ENCODE measurements at places on chromosomes 7 and 10.
A peak's percentile ranks its signal among the peaks of the same experiment; 100 is the strongest.

DNA sequence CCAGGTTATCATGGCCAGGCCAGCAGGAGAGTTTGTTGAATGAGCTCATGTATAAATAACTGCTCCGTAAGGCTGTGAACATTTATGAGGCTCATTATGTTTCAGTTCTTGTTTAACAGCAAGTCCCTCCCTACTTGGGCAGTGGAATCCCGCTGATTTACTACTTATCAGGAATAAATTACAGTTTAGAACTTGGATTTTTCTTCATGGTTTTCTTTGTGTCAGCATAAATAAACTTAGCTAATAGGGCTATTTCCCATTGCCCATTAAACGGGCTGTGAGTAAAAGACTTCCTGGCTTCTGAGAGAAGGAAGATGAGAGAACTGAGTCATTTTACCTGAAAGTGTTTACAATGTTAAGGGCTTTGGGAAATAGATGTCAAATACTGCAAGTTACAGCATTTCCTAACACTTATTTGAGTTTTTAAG is 701.6 kb upstream of the ANKRD30A start:
- no peak for DNase-seq

DNA sequence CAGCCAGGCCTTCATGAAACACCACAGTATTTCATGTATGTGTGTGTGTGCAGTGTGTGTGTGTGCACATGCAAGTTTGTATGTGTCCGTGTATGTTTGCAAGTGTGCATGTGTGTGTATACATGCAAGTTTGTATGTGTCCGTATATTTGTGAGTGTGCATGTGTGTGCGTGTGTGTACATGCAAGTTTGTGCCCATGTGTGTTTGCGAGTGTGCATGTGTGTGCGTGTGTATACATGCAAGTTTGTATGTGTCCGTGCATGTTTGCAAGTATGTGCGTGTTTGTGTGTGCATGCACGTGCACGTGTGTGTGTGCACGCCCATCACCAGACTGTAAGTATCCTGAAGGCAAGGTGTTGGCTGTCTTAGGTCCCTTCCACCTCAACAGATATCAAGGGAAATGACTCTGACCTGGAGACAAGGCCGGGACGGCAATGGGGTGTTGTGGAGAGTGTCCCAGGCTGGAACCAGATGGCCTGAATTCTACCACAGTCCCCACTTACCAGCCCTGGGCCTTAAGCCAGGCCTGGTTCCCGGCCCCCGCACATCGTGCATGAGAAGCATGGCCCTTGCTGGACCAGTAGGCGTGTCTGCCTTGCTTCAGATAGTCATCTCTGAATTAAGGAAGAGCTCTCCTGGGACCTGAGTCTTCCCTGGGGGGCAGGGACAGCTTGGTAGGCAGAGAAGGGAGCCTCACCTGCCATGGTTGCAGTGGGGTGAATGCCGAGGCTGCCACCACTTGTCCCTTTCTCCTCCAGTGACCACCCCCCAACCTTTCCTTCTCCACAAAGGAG is 140.0 kb downstream of the GRK5 start:
- no peak for DNase-seq

GRCh38 chr10:78812571-78813318 is 256.0 kb upstream of the ZMIZ1 start:
- no peak for DNase-seq

DNA sequence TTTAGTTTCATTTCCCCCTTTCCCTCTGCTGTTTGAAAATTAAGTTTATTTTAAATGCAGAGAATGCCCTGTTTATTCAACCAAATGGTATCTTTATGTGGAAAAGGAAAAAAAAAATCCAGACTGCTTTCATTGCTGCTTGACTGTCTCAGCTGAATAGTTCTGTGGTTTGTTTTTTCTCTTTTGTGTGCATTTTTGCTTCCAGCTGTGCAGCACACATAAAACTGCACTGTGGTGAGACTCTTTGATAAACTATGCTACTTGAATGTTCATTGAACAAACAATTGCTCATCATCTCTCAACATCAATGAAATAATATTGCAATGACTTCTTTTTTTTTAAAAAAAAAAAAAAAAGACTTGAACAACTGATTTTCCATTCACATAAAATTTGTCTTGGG is 78.6 kb upstream of the GLI3 start:
- no peak for DNase-seq

GRCh38 chr7:75734586-75735458 is 3.9 kb downstream of the HIP1 start:
- no peak for DNase-seq

DNA sequence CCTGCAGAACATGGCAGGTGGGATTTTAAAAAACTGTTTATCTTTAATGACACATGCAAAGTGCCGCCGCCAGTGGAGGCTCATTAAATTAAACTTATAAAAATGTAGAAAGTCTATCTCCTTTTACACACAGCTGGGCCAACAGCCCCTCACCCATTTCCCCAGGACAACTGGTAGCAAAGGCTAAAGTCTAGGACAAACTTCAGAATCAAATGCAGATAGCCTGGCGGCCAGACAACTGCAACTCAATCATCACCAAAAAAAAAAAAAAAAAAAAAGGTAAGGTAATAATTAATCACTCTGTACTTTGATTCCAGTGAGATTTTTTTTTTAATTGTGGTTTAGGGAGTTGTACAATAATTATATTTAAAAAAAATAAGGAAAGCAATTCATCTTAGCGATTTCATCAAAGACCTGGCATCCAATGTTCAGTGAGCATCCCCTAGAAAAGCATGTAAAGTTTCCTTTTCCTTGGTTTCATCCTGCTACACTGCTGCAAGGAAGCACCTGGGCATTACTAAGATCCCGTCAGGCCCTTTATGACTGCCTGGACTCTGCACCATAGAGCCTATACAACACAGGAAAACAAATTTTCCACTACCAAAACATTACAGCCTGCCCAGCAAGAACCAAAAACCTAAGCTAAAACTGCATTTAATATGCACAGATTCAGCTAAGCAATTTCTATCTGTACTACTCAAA is 98.5 kb downstream of the GRB10 start:
- no peak for DNase-seq

DNA sequence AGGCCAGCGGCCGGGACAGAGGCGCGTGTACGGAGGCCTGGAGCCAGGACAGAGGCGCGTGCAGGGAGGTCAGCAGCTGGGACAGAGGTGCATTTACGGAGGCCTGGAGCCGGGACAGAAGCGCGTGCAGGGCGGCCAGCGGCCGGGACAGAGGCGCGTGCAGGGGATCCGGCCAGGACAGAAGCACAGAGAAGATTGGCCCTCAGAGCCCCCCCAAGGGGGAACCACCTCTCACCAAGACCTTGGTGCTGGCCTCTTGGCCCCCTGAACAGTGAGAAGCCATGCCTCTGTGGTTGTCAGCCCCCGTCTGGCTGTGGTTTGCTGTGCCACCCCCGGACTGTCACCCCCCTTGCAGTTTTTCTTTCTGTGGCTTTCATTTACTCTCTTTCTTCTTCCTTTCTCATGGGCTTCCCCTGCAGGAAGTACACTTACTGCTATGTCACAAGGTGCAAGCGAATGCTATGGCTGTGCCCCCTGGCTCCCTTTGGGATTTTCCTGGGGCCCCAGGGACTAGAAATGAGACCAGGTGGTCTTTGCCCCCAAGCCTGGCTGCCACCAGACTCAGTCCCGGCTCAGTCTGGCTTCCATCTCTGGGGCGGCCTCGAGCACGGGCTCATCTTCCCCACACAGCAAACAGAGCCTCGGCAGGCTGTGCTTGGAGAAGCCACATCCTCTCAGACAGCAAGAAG is 41.1 kb downstream of the INSIG1 start:
- no peak for DNase-seq

GRCh38 chr7:155589001-155589980 is 42.9 kb upstream of the CNPY1 start:
- DNase-seq: no peak

DNA sequence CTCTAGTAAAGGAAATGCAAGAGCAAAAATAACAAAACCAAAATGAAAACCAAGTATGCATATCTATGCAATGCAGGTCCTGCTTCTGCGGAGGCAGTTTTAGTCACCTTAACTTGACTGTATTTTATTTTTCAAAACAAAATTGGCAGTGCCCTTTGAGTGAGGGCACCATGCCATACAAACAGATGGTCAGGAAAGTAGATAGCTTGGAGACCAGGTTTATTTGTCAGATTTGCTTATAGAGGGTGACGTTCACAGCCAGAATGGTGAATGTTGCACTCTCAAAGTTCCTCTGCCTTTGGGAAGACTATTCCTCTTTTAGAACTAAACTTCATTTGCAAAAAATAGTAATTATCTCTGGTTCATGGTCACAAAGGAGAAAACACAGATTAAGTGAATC is 801.9 kb downstream of the ANKRD7 start:
- no peak for DNase-seq

- DNase-seq: peak; percentile 7
Measured at GRCh38 chr10:115063701-115064658, 29.2 kb upstream of the ATRNL1 start.

GRCh38 chr10:91410638-91411371 is 661 bp downstream of the HECTD2 start:
- DNase-seq: no peak

GRCh38 chr10:33945051-33945450 is 610.6 kb upstream of the NRP1 start:
- no peak for DNase-seq

DNA sequence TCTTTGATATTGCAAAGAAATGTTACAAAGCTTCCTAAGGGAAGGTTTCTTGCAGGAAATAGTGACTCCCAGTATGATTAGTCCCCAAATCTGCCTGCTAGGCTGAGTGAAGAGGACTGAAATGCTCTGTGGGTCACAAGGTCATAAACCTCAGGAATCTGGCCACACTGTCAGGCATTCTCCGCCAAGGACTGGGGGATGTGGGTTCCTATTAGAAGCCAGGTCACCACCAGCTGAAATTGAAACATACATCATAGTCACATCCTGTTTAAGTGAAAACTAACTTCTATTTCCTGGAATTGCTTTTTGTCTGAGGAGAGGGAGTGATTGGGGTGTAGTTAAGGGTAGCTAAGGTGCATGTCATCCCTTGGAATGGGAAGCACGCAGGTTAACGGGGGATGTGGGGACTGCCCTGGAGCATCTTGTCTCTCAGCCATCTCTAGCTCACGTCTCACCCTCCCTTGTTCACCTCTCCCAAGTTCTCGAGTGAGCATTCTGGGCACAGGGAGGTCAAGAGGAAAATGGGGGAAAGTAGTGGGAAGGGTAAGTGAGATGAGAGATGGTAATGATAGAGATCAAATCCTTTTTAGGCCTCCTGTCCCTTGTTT is 12.0 kb upstream of the GSAP start:
- peak; percentile 77 for DNase-seq

GRCh38 chr10:71774916-71775702 is 1.8 kb upstream of the VSIR start:
- DNase-seq: peak; percentile 95

DNA sequence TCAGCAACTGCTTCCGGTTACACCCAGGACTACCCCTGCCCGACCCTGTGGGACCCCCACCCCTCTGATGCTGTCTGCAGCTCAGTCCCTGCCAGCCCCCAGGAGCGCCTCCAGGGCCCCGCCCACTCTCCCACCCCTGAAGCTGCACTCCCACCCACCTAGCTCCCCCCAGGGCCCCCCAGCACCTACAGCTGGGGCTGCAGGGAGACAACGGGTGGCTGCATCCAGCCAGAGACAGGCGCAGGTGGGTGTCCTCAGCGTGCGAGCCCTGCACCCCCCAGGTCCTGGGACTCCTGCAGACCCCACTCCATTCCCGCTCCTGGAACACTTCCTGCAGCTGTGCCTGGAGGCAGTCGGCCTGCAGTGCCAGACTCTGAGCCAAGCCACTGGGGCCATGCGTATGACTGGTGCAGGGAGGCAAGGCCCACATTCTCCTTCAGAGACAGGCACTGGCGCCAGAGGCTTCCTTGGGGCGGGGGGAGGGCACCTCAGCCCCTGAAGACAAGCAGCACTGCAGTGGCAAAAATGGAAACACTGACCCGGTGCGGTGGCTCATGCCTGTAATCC is 6.1 kb downstream of the CYP2W1 start:
- DNase-seq: no peak

- DNase-seq: no peak
Measured at GRCh38 chr7:112556633-112557032, 75.8 kb downstream of the LSMEM1 start.

DNA sequence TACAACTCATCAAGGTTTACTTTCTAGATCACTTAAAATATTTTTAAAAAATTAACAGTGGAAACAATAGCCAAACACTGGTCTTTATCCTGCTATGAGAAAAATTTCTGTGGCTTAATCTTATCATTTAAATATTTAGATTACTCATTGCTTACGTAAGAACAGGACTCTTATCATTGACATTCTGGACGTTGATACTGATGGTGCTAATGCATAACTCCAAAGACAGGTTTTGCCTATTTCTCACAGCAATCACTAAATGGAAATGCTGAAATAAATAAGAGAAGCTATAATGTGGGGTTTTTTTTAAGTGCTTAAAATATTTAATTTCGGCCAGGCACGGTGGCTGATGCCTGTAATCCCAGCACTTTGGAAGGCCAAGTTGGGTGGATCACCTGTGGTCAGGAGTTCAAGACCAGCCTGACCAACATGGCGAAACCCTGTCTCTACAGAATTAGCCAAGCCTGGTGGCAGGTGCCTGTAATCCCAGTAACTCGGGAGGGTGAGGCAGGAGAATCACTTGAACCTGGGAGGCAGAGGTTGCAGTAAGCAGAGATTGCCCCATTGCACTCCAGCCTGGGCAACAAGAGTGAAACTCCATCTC is 195.0 kb downstream of the HGF start:
- no peak for DNase-seq

DNA sequence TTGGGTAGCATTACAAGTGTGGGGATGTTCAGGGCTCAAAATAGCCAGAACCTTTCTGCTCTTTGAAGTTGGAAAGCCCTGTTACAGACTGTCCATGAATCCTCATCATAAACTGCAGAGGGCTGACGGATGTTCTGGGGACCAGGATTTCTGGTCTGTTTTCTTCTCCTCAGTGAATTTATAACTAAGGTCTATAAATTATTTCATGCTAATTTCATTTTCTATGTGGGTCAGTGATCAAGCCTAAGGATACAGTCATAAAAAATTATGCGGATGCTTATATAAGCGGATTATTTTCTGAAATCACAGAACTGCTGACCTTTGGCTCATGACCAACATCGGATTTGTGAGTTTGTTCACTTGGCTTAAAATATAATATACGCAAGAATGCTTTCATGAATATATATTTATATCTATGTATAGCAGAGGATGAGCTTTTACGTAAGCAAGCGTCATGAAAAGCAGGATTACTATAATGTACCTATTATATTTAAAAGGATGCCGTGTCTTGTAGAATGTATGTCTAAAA is 263.7 kb downstream of the GLI3 start:
- DNase-seq: no peak

- no peak for DNase-seq
Measured at GRCh38 chr7:1754345-1754908, 84.3 kb downstream of the ELFN1 start.

- DNase-seq: no peak
Measured at GRCh38 chr10:75593692-75594556, 162.5 kb downstream of the LRMDA start.

DNA sequence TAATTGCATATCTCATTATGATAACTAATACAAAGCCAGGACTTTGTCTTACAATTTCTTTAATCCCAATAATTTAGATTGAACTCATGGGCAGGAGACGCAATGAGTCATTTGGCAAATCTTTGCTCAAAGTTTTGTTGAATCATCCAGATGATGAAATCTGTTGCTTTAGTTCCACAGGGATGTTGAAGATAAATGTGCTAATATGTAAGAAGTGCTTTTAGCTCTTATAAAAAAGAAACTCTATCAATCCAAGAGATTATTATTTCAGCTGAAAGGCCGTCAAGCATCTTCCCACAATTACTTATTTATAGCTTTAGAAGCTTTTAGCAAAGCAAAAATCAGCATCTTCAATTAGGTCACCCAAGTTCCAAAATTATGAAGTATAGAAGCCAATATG is 36.8 kb upstream of the ANK3 start:
- peak; percentile 65 for DNase-seq

Data from inflammatory macrophage (primary cell).